HuH-7 (cell line): ENCODE measurements at places on chromosomes 13 and 19.

DNA sequence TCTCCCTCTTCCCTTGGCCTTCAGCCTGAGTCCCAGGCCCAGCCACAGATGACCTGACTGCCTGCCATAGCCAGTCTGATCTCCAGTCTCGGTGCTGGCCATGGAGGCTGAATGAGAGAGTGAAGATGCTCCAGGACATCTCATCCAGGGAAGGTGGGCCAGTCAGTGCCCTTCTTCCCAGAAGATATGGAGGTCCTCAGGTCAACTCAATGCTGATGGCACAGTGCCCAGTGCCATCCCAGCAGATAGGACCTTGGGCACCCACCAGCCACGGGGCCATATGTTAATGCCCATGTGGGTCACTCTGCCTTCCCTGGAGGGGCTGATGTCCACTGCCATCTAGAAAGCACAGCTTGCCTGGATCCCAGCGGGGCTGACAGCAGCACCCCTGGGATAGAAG lies 7.2 kb downstream of the VSTM2B start:
- no peak for DNase-seq

- DNase-seq = no peak
These were observed 21.4 kb upstream of the UPF3A start for GRCh38 chr13:114259974-114260373.

DNA sequence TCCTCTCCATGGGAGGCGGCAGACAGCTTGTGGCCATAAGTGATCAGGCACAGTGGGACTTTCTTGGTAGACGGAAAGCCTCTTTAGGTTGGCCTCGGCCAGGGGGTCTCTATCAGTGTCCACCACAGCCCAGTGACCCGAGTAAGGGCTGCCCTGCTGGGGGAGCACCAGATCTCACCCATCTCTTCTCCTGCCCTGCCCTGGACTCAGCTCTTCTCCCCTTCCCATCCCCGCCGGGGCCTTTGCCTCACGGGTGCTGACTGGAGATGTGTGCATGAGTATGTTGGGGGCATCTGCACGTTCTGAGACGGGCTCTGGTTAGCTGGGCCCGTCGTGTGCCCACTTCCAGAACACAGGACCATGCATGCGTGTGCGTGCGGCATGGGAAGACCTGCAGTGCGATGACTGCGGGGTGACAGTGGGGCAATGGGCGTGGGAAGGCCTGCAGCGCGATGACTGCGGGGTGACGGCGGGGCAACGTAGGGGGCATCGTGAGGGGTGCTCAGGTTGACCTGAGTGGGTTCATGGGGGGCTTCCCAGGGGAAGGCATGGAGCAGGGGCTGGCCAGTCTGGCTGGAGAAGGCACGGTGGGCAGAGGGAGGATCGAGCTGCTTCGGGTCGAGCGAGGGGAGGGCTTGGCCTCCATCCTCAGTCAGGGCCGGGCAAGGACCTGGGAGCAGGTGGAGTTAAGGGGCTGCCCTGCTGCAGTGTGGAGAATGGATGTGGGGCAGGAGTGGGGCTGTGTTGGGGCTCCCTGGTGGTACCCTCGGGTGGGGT lies 15.9 kb downstream of the EPN1 start:
- DNase-seq = no peak

GRCh38 chr19:33522371-33522662 lies 726 bp upstream of the PEPD start:
- no peak for DNase-seq

GRCh38 chr13:30652746-30653386 lies 35.1 kb downstream of the USPL1 start:
- no peak for DNase-seq

DNA sequence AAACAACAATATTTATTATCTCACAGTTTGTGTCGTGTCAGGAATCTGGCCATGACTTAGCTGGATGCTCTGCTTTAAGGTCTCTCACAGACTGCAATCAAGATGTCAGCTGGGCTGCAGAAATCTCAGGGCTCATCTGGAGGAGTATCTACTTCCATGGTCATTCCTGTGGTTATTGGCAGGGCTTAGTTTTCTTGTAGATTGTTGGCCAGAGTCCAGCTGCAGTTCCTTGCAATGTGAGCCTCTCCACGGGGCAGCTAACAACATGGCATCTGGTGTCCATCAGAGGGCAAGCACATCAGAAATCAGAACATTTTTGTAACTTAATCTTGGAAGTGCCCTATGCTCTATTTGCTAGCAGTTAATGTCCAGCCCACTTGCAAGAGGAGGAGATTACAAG lies 45.7 kb upstream of the TDRD3 start:
- no peak for DNase-seq
